Endodermal cell (in vitro differentiated cells): ENCODE measurements at places on chromosomes 12 and 14. TPM values are rescaled to one million over a fixed set of nuclear protein-coding genes. Genes with fewer than 3 reads are reported as not detected.

GRCh38 chr12:122407208-122407607, 15.3 kb downstream of the CLIP1 start:
- no peak for DNase-seq

OASL gene
- total RNA-seq, result not detected in 2 replicates

GRCh38 chr12:130249376-130249775, 87.1 kb downstream of the FZD10 start:
- DNase-seq, result peak; percentile 74

OTX2 gene
- 321 and 329 TPM in 2 replicates for total RNA-seq

ACOT2 gene
- 12.3 and 14.3 TPM in 2 replicates for total RNA-seq

DNA sequence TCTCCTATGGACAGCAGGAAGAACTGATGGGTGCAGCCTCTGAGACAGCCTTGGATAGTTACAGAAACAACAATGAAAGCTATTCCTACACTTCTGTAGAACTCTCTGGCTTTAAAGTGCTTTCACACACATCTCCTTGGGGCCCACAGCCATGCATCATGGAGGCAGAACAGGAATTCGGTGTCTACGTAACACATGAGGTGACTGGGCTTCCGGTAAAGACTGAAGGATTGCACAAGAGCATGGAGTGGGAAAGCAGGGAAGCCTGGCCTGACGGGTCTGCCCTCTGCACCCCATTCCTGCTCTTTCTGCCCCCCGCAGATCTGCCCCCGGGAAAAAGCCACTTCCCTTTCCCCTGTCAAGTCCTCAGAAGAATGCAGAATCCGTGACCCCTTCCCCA, 82.6 kb downstream of the VWF start:
- DNase-seq, result no peak

SMIM41 gene
- total RNA-seq, result not detected in 3 replicates

SLC16A7 gene
- 2.2 and 3.1 TPM in 2 replicates for total RNA-seq

PCED1B gene
- total RNA-seq, result 5.1 and 7.0 TPM in 2 replicates

NDUFA9 gene
- total RNA-seq, result 55.3 to 61.6 TPM (median 57.4 TPM) in 3 replicates

GRCh38 chr14:24299255-24300191, at the start of the genes DHRS1 and NOP9:
Gene DHRS1, minus strand, starts transcription at chr14:24299780. Its CDS starts 674 bp downstream, at chr14:24299106.
Gene NOP9, plus strand, starts transcription at chr14:24299850. Its CDS starts 105 bp downstream, at chr14:24299955.
- peak; percentile 97 for DNase-seq

- DNase-seq, result no peak
Observed at GRCh38 chr12:106428384-106428783, 70.8 kb downstream of the POLR3B start.

DNA sequence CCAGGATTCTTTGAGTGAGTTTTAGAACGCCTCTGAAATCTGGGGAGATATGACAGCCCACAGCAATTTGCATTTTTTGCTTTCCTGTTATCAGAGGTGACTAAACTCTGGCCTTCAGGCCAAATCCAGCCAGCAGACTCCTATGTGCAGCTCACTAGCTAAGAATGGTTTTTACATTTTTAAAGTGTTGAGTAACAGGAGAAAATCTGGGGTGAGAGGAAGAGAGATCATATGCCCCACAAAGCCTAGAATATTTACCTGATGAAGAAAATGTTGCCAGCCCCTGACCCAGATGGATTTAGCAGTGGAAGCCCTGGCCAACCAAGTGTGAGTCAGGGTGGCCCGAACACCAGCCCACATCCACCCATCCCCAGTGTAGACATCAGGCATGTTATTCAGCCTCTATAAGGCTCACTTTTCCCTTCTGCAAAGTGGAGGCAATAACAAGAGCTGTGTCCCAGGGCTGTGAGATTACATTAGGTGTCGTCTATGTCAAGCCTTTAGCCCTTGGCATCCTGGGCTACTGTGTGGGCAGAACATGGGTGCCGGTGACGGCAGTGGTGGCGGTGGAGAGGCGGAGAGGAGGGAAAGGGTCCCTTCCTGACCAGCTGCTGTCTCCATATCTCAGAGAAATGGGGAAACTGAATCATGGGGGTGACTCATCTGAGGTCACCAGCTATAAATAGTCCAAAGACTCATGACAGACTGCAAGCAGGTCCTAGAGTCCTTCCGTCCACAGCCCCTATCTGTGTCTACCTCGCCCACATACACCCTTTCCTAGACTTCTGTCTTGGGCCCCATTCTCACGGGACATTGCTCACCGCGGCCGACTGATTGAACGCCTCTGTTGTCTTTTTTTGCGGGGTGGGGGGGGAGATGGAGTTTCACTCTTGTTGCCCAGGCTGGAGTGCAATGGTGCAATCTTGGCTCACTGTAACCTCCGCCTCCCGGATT, 32.6 kb upstream of the CD9 start:
- DNase-seq, result no peak

DNA sequence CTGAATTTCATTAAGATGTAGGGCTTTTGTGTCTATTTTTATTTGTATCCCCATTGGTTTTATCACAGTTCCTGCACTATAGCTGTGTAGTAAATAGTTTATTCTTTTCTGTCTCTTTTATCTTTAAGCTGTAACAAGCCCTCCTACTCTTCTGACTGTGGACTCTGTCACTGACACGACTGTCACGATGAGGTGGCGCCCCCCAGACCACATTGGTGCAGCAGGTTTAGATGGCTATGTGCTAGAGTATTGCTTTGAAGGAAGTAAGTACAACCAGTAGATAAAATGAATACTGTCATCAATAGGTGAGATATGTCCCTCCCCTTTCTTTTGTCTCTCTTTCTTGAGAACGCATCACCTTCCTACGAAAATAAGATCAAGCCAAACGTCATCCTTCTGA, 34.1 kb upstream of the CHPT1 start:
- peak; percentile 62 for DNase-seq

LMNTD1 gene
- total RNA-seq, result 53.2 and 54.7 TPM in 2 replicates

GRCh38 chr14:76779221-76780057, 18.2 kb downstream of the VASH1 start:
- DNase-seq, result peak; percentile 33

DNA sequence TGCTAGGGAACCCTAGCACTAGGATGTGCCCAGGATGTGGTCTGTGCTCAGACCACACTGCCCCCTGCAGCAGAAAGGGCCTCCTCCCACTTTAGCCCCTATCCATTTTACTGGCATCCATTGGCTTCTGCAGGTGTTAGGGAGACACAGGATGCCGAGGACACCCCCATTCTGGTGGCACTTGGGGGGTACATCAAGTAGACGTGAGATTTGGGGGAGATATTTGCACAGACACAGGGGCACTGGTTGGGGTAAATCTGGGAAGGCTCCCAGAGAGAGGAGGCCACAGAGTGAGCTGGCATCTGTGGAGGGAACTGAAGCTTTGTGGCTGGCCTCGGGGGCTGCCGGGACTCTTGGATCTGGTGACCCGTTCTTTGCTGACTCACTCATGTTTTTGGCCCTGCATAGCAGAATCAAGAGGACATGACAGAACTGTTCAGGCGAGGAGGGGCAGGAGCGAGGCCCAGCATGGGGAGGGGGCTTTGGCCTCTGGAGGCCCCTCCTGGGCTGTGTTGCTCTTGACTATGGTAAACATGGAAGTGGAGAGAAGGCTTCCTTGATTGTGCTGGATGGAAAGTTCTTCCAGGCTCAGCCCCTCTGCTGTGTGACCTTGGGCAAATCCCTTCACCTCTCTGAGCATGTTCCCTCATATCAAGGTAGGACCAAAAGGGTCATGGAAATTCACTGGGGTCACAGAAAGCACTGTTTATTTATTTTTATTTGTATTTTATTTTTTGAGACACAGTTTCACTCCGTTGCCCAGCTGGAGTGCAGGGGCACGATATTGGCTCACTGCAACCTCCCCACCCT, 1.8 kb downstream of the PLBD2 start:
- peak; percentile 65 for DNase-seq

- no peak for DNase-seq
Observed at GRCh38 chr12:79658221-79658620, 32.5 kb downstream of the PAWR start.

DNA sequence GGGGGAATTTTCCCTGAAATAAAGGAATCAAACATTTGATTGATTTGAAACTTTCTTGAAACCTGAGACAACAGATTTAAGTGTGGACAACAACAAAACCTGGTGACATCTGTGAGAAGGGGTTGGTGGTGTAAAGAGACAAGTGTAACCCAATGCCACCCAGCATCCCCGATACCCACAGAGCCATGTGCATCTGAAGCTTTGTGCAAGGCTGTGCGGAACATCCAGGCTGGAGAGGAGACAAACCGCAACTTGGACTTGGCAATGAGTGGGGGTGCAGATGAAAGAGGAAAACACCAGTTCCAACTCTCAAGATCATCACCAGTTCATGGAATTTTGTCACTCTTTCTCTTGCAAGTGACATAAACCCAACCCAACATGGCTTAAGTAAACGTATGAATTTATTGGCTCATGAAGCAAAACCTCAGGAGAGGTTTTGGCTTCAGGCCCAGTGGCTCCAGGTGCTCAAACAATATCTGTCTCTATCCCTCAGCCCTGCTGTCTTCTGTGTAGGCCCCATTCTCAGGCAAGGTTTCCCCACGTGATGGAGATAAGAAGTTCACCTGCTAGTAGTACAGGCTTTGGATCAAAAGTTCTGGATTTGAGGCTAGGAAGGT, 55.2 kb upstream of the NTF3 start:
- DNase-seq, result no peak

CDK4 gene
- 144 and 146 TPM in 2 replicates for total RNA-seq

DNA sequence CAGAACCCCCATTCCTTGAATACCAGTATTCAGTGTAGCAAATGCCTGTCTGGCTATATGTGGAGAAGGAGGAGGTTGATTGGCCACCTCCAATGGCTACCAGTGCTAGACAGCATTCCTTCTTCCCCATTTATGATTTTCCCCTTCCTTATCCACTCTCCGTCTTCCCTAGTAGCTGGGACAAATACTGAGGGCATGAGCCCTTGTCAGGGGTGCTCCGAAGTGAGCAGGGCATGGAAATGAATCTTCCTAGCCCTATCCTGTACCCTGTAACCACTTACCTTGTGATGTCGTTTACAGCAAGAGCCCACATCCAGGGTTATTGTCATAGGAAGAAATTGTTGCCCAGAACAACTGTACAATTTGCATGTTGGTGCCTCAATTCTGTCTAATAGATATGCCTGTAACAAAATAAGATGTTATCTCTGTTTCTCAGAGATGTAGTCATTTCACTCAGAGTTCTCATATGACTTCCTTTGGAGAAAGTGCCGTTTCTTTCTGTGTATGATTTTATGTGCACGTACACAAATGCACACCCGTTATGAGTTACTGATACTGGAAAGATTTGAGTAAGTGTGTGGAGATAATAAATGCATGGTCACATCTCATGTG, 423.7 kb downstream of the EGLN3 start:
- no peak for DNase-seq

GRCh38 chr12:41286426-41286825, 98.3 kb downstream of the PDZRN4 start:
- DNase-seq, result no peak

- DNase-seq, result peak; percentile 48
Observed at GRCh38 chr12:64522316-64522715, 70.4 kb downstream of the TBK1 start.

DNA sequence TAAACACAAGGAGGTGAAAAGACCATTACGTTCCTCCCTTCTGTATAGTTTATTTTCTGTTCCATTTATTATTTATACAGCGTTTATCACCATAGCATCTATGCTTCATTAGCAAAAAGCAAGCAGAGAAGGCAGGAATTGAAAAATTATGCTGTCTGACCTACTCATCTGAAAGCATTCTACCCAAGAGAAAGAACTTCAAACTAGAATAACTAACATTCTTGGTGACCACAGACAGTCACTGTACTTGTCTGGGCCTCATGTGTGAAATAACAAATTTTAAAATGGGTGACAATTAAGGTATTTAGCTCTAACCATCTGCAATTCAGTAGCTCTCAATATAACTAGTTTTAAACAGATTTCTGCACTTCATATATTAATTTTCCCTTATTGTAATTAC, 29.3 kb upstream of the PDE3A start:
- DNase-seq, result no peak

DNA sequence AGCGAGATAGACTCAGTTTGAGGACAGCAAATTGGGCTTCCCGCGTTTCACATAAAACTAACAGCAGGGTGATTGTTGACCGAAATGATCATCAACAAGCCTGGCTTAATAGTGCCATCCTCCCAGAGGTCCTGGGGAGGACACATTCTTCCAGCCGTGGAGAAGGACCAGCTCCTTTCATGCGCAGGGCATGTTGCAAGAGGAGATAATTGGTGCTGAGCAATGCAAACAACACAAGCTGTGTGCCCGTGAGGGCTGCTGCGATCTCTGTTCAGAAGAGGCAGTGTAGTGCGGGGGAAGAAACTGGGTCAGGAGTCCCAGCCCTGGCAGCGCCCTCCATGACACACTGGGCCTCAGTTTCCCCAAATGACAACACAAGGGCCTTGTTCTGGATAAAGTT, 54.3 kb downstream of the CCDC85C start:
- DNase-seq, result no peak

MMP17 gene
- total RNA-seq, result 10.9 to 21.9 TPM (median 14.2 TPM) in 3 replicates

CCDC196 gene
- not detected in 3 replicates for total RNA-seq

GRCh38 chr14:80213602-80214001, 2.3 kb upstream of the DIO2 start:
- DNase-seq, result peak; percentile 79

DNA sequence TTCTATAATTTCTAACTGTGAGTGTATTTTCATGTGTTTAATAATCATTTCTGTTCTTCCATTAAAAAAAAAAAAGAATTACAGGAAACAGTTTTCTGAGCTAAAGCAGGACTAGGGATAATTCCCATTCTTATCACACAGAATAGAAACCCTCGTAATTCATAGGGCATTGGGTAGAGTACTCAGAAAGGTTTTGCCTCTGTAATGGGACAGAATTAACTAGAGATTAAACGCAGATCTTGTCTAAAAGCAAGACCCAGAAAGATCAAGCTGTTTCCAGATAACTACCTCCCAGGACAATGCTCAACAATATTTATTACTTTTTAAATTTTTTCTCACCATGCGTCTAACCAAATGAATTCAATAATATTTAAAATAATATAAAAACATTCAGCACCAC, 10.2 kb downstream of the GSKIP start:
- DNase-seq, result no peak

PTPRO gene
- not detected in 3 replicates for total RNA-seq

PRICKLE1 gene
- total RNA-seq, result 7.2 to 8.3 TPM (median 7.9 TPM) in 3 replicates

FITM1 gene
- total RNA-seq, result 0.82 to 1.1 TPM in 2 of 3 replicates, not detected in the other

DNA sequence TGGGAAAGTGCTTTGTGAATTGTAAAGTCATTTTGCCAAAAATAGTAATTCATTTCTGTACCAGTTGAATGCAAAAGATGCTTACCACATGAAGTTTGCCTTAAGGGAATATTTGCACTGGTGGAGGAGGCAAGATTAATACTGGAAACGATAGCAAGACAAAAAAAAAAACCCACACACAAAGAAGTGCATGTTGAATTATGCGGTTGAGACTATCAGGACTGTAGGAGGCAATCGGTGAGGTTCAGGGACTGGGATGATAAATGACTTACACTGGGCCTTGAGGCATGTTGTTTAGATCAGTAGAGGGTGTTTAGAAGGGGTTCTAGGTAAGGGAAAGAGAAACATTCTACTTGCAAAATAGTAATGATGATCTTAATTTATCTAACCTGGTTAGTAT, 142.2 kb upstream of the HMGA2 start:
- no peak for DNase-seq

PRPH gene
- 0.25 and 0.51 TPM in 2 replicates for total RNA-seq

DNA sequence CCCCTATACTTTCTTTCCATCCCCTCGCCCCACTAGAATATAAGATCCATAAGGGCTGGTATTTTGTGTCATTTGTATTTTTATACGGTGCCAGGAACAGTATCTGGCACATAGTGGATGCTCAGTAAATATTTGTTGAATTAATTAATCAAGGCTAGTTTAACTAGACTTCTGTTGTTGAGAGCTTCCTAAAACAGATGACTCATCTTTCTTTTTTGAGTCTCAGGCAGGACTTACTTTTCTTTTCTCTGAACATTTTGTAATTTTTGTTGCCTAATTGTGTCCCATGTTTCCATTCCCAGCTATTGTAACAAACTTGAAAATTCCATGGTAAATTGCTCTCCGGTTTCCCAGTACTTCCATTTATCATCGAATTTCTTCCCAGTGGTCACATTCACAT, 16.7 kb downstream of the STK38L start:
- no peak for DNase-seq
